ENCODE measurements at places on chromosomes 7 and 10. TPM values are rescaled to one million over a fixed set of nuclear protein-coding genes. Genes with fewer than 3 reads are reported as not detected.

- DNase-seq = no peak
These were observed 3.1 kb upstream of the EPHB4 start for GRCh38 chr7:100830396-100830795.

DNA sequence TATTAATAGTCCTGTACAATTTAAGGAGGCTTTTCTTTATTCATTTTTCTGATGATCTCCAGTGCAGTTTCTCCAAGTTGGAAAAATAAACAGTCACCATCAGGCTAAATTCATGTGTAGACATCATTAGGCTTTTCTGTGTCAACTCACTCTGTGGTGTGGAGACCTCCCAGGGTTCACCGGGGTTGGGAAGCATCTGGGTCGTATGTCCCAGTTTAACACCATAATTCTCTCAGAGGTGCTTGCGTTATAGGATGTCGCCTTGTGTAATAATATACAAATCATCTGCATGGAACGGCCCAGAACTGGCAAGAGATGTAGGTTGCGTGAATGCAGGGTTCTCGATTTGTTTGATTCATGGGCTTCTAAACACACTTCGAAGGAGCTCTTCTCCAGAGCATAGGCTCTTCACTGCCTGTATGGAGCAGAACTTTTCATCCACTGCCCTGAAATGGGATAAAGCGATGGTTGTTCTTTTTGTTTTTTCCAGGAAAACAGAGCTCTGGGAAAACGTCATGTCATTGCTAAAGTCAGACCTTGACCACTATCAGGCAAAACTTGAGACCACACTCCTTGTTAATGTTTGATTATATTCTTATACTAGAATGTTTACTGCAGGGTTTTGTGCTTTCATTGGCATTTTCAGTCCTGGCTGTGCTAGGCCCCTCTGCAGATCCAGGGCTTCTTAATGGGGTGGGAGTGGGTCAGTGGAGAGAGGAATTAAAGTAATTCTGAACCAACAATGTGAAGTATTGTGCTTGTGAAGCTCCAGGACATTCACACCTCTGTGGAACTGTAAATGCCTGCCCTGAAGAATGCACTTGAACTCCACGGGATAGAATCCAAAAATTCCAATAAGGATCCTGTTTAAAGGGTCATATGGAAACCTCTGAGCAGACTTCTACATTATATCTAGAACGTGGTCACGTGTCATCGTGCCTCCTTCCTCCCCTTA lies 172.8 kb downstream of the TRIL start:
- no peak for DNase-seq

- DNase-seq = peak; percentile 67
These were observed 64.4 kb downstream of the EGFR start for GRCh38 chr7:55083206-55083605.

DNA sequence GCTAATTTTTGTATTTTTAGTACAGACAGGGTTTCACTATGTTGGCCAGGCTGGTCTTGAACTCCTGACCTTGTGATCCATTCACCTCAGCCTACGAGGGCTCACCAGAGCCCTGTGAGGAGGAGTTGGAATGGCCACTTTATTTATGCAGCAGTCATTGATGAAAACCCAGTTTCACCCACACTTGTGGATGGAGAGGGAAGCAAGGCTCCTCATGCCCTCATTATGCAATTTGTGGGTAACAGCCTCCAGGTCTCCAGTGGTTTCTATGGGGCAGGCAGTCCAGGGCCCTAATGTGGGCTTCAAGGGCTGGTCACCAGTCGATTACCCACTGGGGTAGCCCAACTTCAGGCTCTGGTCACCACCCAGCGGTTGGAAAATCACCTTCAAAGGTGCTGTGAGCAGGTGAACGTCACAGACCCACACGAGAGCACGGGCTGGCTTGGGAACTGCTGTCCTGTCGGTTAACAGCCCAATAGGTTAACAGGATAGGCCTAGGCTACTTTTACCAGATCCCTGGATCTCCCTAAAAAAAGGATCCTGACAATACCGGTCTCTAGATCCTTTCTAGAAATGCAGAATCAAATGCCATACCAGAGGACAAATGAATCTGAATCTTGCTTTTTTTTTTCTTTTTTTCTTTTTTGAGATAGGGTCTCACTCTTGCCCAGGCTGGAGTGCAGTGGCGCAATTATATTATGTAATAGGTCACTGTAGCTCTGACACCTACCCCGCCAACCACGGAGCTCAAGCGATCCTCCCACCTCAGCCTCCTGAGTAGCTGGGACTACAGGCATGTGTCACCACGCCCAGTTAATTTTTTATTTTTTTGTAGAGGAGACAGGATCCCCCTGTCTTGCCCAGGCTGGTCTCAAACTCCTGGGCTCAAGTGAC lies 97.8 kb downstream of the SLC37A3 start:
- no peak for DNase-seq

METTL27 gene
- 2.1 TPM for polyA plus RNA-seq

VAX1 gene
- not detected for polyA plus RNA-seq
